ENCODE measurements at places on chromosomes 6 and 20.

GRCh38 chr6:106782536-106783285, 153.3 kb downstream of the QRSL1 start:
- DNase-seq = no peak
- H3K27me3 ChIP-seq = no peaks in the 10 kb centered on the region
- H3K4me1 ChIP-seq = no peaks in the 10 kb centered on the region
- no peak overlapping the region for H3K4me3 ChIP-seq
- H3K27ac ChIP-seq = no peak overlapping the region

- no peak overlapping the region for H3K4me3 ChIP-seq
- DNase-seq = no peak
- H3K36me3 ChIP-seq = no peaks in the 10 kb centered on the region
- peaks cover 13% of the 10 kb centered on the region for H3K27me3 ChIP-seq
- H3K4me1 ChIP-seq = no peaks in the 10 kb centered on the region
- no peak overlapping the region for H3K27ac ChIP-seq
Measured at GRCh38 chr6:38804358-38804757, 89.2 kb downstream of the DNAH8 start.

DNA sequence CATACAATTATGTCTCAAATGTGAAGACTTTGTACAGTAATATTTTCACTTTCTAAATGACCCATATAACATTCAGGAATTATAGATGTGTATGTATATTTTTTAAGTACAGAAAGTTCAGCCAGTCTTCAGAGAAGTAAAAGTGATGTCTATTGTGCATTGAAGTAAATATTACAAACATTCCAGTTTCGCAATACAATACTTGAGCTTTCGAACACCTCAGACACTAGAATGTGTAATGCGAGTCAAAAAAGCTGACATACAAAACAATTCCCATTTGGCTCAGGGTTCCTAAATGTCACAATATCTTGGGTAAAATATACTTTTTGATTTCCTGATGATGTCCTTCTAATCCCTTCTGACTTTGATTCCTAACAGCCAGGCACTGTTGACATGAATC, 101.4 kb downstream of the ZNF217 start:
- no peaks in the 10 kb centered on the region for H3K36me3 ChIP-seq
- H3K4me3 ChIP-seq = no peak overlapping the region
- H3K27me3 ChIP-seq = no peaks in the 10 kb centered on the region
- DNase-seq = no peak

DNA sequence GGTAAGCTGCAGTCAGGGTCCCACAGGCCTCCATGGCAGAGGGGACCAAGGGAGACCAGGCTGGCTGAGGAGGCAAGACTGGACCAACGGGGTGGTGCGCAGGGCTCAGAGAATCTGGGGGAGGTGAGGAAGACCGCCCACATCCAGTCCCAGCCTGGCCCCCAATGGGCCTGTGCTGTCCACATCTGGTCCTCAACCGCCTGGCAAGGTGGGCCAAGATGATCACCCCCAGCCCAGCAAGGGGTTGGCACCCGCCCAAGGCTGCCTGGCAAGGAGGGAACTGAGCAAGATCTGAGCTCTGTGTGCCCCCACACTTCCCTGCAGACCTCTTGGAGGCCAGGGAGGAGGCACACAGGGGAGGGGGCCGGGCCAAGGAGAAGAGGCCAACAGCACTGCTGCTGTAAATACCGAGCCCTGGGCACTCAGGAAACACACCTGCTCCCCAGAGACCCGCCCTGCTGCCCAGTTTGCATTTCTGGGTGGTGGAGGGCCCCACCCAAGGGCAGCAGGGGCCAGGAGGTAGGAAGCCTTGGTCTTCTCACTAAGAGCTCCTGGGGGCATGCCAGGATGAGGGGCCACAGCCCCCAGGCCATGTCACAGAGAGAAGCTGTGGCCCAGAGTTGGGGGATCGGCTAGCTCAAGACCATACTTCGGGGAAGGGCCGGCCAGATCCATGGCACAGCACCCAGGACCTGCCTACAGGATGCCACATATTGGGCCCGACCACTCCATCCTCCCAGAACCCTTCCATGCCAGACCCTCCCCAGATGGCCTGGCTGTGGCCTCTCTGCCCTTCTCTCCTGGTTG, 109.6 kb downstream of the ASXL1 start:
- H3K4me1 ChIP-seq = peaks cover 16% of the 10 kb centered on the region
- peaks cover 35% of the 10 kb centered on the region for H3K36me3 ChIP-seq
- H3K4me3 ChIP-seq = no peak overlapping the region
- no peaks in the 10 kb centered on the region for H3K27me3 ChIP-seq

GRCh38 chr6:46896871-46897270, 24.9 kb downstream of the ADGRF5 start:
- H3K27me3 ChIP-seq = no peaks in the 10 kb centered on the region
- H3K27ac ChIP-seq = no peak overlapping the region
- H3K36me3 ChIP-seq = no peaks in the 10 kb centered on the region

- peaks cover 60% of the 10 kb centered on the region for H3K36me3 ChIP-seq
- H3K27ac ChIP-seq = no peak overlapping the region
- no peaks in the 10 kb centered on the region for H3K27me3 ChIP-seq
- no peak overlapping the region for H3K4me3 ChIP-seq
Measured at GRCh38 chr6:159688266-159688905, 4.7 kb downstream of the SOD2 start.

DNA sequence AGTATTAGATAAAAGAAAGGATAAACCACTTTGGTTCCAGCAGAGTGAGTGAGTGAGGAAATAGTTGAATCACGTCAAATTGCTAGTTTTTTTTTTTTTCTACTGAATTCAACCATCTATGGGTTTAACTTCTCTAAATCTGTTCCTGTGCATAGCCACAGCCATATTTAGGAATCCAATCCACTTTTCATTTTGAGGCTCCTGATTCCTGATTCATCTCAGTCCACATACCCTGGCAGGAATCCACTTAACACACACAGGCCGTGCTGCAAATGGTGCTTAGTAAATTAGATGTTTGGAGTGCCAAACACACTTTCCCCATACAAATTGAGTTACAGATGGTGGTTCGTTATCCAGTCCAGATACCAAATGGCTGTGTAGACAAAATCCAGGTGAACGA, 220.3 kb downstream of the ALDH8A1 start:
- H3K4me3 ChIP-seq = no peak overlapping the region
- no peaks in the 10 kb centered on the region for H3K36me3 ChIP-seq
- H3K27me3 ChIP-seq = no peaks in the 10 kb centered on the region
- H3K4me1 ChIP-seq = no peaks in the 10 kb centered on the region
- H3K27ac ChIP-seq = no peak overlapping the region

GRCh38 chr20:45983279-45983743, 11.3 kb upstream of the ZNF335 start:
- H3K4me3 ChIP-seq = no peak overlapping the region
- no peak for DNase-seq
- no peaks in the 10 kb centered on the region for H3K36me3 ChIP-seq
- no peak overlapping the region for H3K27ac ChIP-seq
- H3K27me3 ChIP-seq = no peaks in the 10 kb centered on the region
- H3K4me1 ChIP-seq = peaks cover 7% of the 10 kb centered on the region

DNA sequence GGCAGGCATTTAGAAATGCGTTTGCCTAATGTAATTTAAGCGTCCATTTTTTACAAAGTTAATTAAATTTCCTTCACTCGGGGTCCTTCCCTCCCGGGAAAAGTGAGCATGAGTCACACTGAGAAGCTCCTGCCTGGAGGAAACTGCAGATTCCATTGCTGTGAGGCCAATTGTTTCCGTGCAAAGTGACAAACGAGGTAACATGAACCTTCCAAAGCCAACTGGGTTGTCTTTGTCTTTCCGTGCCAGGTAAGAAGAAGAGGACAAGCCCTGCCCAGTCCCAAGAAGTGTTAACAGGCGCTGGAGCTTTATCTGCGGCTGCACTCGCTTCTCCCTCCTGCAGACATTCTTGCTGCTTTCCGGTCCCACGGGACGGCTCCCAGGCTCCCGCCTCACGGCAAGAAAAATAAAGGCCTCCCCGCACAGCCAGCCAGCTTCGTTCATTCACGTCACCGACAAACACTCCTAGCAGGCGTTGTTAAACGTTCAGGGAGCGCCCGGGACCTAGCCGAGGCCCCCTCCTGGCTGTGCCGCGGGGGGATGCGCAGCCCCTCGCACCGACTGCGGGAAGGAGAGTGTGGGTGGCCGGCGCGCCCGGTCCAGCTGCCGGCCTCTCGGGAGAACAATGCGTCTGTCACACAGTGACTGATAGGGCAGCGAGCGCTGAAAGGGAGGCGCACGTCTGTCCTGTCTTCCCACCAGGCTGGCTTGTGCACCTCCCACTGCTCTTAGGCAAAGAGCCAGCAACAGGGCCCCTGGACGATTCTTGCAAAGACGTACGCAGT, 61.5 kb upstream of the HDDC2 start:
- no peaks in the 10 kb centered on the region for H3K36me3 ChIP-seq
- no peak overlapping the region for H3K4me3 ChIP-seq
- no peak overlapping the region for H3K27ac ChIP-seq
- peaks cover 17% of the 10 kb centered on the region for H3K27me3 ChIP-seq

DNA sequence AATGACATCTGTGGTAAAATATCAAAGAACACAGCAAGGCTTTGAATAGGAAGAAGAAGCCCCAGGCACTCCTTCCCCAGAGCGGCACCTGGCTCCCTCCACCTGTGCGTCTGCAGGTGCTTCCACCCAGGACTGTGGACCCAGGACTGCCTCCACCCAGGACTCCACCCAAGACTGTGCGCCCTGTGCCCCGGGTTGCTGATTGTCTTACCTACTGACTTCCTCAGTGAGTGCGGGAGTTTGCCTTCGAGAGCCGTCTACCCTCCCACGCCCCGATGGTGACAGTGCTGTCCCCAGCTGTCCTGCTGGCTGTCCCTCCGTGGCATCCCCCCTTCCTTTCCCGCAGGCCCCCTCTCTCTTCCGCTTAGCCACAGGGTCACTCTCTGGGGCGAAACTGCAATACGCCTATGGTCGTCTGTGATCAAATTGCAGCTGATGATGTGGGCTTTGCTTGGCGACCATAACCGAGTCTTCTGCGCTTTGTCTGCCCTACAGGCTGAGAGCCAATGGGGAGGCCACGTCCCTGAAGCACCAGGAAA, 52.1 kb downstream of the IRF4 start:
- H3K4me3 ChIP-seq = no peak overlapping the region
- H3K27me3 ChIP-seq = no peaks in the 10 kb centered on the region
- no peak for DNase-seq
- no peaks in the 10 kb centered on the region for H3K36me3 ChIP-seq

GRCh38 chr6:21847711-21848480, 254.3 kb downstream of the SOX4 start:
- H3K27ac ChIP-seq = no peak overlapping the region
- DNase-seq = no peak
- H3K4me3 ChIP-seq = no peak overlapping the region
- H3K27me3 ChIP-seq = no peaks in the 10 kb centered on the region
- H3K4me1 ChIP-seq = no peaks in the 10 kb centered on the region

- no peak overlapping the region for H3K4me3 ChIP-seq
- no peak overlapping the region for H3K27ac ChIP-seq
- no peaks in the 10 kb centered on the region for H3K36me3 ChIP-seq
- no peak for DNase-seq
- no peaks in the 10 kb centered on the region for H3K4me1 ChIP-seq
Measured at GRCh38 chr6:30121446-30122366, 8.8 kb upstream of the TRIM31 start.

DNA sequence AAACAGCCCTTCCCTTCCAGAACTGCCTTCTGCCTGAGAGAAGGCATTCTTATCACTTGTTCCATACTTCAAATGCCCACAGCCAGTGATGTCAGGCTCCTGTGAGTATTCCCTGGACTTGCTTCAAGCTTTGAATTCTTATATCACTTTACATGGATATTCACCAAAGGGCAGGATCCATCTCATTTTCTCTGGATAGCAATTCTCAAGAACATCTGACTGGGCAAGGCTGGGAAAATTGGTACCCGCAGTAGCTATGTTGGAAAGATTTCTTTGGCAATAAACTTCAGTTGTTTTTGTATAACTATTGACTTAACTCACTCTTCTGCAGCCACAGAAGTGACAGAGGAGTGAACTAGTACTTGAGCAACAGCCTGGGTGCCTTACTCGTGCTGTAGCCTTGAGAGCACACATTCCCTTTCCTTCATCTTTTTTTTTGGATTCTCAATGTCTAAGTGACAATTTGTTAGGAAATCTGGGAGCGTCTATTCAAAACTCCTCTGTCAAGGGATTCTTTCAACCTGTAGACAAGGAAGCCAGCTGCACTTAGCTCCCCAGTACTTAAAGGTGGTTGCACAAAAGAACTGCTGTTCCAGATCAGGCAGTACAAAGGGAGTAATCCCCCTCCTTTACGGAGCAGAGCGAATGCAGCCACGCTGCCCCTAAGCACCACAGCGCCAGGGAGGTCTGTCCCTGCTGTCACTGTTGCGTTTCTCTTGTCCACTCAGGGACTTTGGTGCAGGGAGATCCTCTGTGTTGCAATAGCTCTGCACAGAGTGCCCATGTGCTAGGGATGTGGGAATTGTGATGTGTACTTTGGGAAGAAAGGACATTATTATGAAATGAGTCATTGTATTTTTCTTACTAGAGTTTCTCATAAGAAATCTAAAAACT, 69.6 kb downstream of the JAG1 start:
- H3K36me3 ChIP-seq = peaks cover 5% of the 10 kb centered on the region
- H3K27me3 ChIP-seq = no peaks in the 10 kb centered on the region
- no peak for DNase-seq
- H3K4me3 ChIP-seq = no peak overlapping the region
- H3K27ac ChIP-seq = no peak overlapping the region

GRCh38 chr6:54541541-54541940, 233.3 kb downstream of the TINAG start:
- no peaks in the 10 kb centered on the region for H3K36me3 ChIP-seq
- no peaks in the 10 kb centered on the region for H3K4me1 ChIP-seq
- no peak for DNase-seq
- H3K4me3 ChIP-seq = no peak overlapping the region
- no peaks in the 10 kb centered on the region for H3K27me3 ChIP-seq

DNA sequence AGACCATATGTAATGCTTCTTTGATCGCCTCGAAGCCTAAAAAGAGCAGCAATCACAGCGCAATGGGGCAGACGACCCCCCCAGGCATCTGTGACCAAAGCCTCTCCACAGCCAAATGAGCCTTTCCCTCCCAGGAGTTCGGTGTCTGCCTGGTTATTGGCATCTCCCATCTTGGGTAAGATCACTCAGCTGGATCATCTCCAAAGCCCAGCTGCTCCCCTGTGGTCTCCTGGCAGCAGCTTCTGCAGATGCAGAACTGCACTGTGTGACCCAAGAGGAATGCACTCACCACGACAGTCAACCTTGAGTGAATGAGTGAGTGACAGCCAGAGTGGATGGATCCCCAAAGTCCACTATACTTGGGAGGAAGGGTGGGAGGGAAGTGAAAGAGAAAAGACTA, 44.8 kb upstream of the IYD start:
- H3K4me3 ChIP-seq = no peak overlapping the region
- no peaks in the 10 kb centered on the region for H3K27me3 ChIP-seq
- no peak overlapping the region for H3K27ac ChIP-seq
- H3K4me1 ChIP-seq = no peaks in the 10 kb centered on the region
- no peak for DNase-seq

- no peak overlapping the region for H3K27ac ChIP-seq
- DNase-seq = no peak
- H3K4me1 ChIP-seq = peaks cover 15% of the 10 kb centered on the region
Measured at GRCh38 chr6:16505711-16506357, 255.4 kb downstream of the ATXN1 start.
